ENCODE measurements at places on chromosomes 6 and 20.

DNA sequence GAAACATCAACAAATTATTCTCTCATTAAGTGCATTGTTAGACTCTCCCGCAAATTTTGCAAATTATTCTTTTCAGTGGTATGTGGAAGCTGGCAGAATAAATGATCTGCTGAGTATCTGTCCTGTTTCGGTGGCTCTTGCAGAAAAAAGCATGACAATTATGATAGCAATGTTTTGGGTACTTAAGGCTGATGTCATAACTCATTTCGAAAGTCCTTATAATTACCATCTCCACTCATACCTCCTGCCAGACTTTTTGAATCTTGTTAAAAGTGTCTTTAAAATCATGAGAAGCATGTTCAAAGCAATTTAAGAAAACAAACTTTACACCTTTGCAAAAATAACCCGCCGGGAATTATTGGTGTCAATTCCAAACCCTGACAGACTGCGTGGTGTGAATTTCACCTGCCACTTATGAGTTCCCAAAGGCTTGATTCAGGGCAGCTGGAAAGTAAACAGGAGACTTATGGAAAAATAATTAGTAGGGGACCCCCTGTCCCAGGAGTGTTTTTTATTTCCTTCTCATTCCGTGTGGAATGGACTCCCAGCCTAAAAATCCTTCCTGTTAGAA is 87.6 kb upstream of the E2F3 start:
- no peak for DNase-seq

DNA sequence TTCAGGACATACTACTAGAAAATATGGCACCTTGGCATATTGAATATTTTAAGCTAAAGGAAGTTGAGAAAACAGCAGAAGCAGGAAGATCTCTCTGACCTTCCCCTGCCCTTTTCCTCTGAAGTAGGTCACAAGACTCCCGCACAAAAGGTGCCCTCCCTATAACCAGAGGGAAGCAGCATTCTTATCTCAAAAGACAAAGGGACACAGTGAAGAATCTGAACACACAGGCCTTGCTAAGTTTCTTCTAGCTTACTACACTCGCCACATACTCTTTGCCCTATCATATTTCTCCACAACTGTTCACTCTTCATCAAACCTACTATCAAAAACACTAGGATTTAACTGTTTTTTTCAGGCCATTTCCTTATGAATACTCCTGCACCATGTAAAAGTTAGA is 151.2 kb downstream of the ELOVL4 start:
- no peak for DNase-seq

- no peak for DNase-seq
Observed at GRCh38 chr6:149015535-149016525, 269.0 kb downstream of the UST start.

GRCh38 chr6:105911106-105911629 is 175.0 kb upstream of the PRDM1 start:
- no peak for DNase-seq

DNA sequence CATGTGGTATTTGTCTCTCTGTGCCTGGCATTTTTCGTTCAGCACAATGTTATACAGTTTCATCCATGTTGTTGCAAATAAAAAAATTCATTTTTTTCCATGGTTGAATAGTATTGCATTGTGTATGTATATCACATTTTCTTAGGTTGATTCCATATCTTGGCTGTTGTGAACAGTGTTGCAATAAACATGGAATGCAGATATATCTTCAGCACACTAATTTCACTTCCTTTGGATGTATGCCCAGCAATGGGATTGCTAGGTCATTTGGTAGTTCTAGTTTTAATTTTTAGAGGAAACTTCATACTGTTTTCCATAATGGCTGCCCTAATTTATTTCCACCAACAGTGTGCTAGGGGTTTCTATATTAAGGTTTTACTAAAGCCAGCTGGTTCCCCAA is 52.6 kb downstream of the GFRAL start:
- no peak for DNase-seq

GRCh38 chr20:25345721-25346120 is 44.9 kb downstream of the ABHD12 start:
- DNase-seq, result no peak

- no peak for DNase-seq
Observed at GRCh38 chr6:163637524-163637923, 223.0 kb downstream of the QKI start.

- no peak for DNase-seq
Observed at GRCh38 chr6:140039364-140039763, 664.9 kb upstream of the CITED2 start.

DNA sequence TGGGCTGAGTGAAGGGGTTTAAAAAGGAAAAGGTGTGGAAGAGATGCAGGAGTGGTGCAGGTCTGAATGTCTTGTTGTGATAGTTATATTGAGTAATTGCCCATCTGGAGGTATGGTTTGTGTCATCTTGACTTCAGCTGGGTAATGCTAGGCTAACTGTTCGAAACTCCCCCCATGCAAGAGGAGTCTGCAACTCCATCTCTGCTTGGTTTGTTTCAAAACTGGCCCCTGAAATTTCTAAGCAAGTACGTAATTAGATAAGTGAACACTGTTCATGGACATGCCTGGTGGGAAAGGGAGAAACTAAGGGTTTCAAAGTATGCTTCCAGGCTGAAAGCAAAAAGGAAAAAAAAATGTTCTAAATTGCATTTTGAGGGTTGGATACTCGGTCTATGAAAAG is 17.1 kb downstream of the TTK start:
- DNase-seq, result no peak

- peak; percentile 28 for DNase-seq
Observed at GRCh38 chr20:24411003-24411833, 58.2 kb upstream of the SYNDIG1 start.

DNA sequence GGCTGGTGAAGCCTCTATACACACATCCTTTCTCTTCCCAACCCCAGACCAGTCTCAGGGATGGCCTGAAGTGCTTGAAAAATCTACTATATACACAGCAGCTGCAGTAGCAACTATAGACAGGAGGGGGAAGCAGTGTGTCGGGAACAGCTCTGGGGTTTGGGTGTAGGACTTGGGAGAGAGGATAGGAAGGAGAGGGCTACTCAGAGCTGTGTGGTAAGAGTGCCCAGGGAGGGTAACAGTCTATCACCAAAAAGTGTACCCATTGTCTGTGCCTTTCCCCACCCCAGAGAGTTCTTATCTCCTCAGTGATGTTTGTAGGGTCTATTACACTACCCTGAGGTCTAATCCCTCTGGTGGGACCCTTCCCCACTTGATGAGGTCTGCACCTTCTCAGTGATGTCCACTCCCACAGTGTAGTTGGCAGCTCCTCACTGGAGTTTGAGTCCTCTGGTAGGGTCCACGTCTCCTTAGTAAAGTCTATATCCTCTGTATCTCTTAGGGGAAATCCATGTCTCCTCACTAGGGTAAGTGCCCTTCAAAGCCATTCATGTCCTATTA is 1.5 kb upstream of the GGT7 start:
- peak; percentile 59 for DNase-seq

DNA sequence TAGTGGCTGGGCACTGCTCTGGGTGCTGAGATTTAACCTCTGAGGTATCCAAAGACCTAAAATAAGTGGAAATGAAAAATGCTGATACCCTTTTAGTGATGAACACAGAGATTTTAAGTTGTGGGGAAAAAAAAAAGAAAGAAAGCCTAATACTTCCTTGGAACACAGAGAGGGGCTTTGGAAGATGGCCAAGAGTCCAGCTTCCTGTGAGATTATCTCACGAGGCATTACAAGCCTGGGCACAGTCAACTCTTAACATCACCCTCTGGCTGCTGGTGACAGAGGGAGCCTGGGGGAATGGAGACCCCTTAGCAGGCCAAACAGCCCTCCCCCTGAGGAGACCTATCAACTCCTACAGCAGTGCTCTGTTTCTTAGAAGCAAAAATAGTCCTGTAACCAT is 19.7 kb downstream of the BTN2A1 start:
- no peak for DNase-seq

GRCh38 chr6:154430481-154430919 is 73.9 kb upstream of the IPCEF1 start:
- no peak for DNase-seq

DNA sequence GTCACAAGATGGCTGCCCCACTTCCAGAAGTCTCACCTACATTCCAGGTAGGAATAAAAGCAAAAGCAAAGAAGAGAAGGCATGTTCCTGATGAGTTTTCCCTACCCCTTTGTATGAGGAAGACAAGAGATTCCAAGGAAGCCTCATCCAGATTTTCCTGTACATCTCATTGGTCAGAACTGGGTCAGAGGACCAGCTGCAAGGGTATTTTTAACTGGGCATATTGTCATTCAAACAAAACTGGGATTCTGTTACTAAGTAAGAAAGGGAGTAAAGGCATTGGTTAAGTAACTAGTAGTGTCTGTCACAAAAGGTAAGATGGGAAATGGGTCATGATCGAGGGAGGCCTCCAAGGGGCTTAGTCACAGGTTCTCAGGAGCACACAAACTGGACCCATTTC is 28.2 kb upstream of the RIMS4 start:
- no peak for DNase-seq

DNA sequence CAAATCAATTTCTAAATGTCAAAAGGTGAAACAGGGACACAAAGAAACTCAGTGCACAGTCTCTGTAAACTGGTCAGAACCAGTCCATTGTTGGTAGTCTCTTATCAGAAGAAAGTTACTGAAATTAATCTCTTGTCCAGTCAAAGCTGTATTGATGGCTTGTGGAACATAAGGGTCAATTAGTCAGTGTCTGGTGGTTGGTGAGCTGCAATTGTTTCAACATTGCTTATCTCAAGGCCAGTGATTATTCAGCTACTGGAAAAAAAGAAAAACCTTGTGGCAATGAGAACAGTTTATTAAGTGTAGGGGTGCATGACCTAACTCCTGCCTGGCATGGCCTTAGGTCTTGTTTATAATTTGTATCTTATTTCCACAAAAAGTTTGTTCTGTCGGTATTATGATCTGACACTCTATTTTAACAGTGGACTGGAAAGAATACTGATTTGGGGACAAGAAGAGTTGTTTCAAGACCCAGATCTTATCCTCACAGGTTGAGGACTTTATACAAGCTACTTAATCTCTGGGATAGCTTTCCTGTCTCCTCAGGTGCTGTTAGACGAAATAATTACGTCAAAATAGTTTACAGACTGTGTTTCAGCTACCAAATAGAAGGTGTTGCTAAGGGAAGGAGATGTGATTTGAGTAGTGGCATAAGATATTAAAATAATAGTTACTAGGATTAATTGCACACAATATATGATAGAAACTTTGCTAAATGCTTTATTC is 520.0 kb upstream of the IRAK1BP1 start:
- DNase-seq, result no peak

- DNase-seq, result no peak
Observed at GRCh38 chr20:31956556-31957526, 5.0 kb upstream of the PDRG1 start.

DNA sequence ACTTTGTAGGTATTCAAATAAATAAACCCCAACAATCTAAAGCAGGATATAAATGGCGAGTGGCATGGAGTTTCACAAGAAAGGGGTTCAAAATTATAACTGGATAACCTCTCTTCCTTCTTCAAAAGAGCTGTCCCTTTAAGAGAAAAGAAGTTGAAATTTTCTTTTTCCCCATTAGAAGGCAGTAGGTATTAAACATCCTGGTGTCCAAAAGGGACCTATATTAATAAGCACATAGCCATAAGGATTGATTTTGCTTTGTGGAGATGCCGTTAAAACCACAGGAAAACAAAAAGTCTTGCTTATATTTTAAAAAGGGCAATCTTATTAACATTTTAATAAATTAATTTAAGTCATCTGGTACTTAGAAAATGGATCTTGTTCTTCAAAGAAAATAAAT is 76.5 kb downstream of the LYRM4 start:
- no peak for DNase-seq

DNA sequence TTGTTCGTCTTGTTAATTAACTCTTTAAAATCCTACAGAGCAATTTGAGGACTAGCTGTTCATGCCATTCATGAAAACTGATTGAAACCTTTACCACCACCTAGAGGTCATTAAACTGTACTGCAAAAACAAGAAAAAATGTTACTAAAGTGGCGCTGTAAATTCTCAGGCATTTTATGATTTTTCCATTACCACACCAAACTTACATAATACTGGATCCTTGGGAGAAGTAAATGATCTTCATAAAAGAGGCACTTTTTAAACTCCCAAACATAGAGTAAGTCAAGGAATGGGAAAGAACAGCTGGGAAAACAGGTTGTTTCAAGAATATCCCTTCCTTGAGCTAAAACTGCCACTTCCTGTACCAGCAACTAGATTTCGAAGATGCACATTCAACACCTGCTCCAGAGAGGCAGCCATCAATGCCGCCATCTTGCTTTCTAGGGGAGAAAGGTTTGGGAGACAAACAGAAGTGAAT is 54.3 kb downstream of the MYLIP start:
- no peak for DNase-seq

DNA sequence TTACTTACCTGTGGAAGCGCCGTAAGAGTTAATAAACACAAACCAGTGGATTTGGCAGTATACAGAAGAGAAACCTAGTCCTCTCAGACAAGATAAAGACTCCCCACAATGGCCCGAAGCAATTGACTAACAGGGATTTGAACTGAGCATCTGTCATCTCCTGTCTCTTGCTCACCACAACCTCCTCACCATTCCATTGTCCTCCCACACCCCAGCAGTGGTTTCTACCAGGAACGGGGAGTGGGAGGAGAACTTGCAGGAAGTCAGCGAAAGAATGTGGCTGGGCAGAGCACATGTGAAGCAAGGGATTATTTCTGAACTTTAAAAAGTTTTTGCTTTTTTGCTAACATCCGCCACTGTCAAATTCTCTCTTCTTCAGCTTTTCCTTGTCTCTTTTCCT is 24.6 kb upstream of the TAAR1 start:
- DNase-seq, result no peak

- no peak for DNase-seq
Observed at GRCh38 chr6:165443462-165443861, 134.1 kb upstream of the C6orf118 start.

DNA sequence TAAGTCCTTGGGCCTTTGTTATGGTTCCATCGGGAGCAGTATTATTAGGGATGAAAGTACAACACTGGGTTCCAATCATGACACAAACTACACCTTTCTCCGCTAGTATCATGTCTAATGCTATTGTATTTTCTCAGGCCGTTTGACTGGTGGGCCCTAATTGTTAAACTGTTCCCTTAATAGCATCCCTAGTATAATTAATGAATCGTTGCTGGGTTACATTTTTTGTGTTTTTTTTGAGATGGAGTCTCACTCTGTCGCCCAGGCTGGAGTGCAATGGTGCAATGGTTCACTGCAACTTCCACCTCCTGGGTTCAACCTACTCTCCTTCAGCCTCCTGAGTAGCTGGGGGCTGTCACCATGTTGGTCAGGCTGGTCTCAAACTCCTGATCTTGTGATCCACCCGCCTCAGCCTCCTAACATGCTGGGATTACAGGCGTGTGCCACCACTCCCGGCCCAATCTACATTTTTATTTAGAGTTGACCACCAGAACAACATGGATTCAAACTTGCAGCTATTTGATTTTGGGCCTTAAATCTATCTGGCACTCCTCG is 4.1 kb upstream of the ZNFX1 start:
- no peak for DNase-seq

DNA sequence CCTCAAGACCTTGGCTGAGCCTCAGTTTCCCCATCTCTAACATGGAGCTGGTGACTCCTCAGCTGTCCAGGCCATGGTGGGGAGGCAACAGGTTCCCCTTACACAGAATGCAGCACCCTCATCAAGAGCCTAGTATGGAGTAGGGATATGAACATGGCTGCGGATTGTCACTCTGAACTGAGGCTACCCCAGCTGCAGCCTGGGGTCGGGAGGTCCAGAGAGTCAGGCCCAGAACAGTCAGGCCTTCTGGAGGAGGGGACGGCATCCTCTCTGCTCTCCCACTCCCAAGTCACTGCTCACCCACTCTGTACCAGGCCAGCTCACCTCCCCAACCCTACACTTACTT is 1.4 kb upstream of the FOXS1 start:
- DNase-seq, result no peak

- DNase-seq, result no peak
Observed at GRCh38 chr20:50296450-50297375, 106.1 kb downstream of the CEBPB start.

- no peak for DNase-seq
Observed at GRCh38 chr6:157221817-157222175, 101.5 kb downstream of the TMEM242 start.
